ENCODE measurements at places on chromosomes 2 and 18.

- peak; percentile 95 for DNase-seq
Observed at GRCh38 chr18:35513181-35513936, 15.6 kb upstream of the INO80C start.

DNA sequence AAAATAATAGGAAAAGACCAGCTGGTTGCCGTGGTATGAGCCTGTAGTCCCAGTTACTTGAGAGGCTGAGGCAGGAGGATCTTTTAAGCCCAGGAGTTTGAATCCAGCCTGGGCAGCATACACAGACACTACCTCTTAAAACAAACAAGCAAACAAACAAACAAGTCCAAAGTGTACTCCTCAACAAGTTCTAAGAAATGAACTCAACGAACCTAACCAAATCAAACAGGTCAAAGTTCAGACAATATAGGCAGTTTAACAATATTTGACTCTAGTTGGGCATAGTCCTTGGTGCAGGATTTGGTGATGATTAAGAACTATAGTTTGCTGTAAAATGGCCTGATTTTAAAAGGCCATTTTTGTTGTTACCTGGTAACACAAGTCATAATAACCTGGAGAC is 41.9 kb upstream of the RHOB start:
- DNase-seq: no peak

- no peak for DNase-seq
Observed at GRCh38 chr18:21979759-21980158, 189.6 kb upstream of the GATA6 start.

- DNase-seq: no peak
Observed at GRCh38 chr2:239824046-239824694, 201.0 kb downstream of the NDUFA10 start.

GRCh38 chr2:121617042-121617599 is 32.1 kb downstream of the CLASP1 start:
- no peak for DNase-seq

- DNase-seq: peak; percentile 42
Observed at GRCh38 chr2:54634564-54635511, 88.6 kb upstream of the EML6 start.

GRCh38 chr2:99611786-99612185 is 122.0 kb upstream of the REV1 start:
- DNase-seq: no peak

GRCh38 chr2:62814123-62814522 is 108.6 kb downstream of the EHBP1 start:
- DNase-seq: peak; percentile 79

GRCh38 chr2:79771493-79771892 is 258.6 kb downstream of the CTNNA2 start:
- no peak for DNase-seq

DNA sequence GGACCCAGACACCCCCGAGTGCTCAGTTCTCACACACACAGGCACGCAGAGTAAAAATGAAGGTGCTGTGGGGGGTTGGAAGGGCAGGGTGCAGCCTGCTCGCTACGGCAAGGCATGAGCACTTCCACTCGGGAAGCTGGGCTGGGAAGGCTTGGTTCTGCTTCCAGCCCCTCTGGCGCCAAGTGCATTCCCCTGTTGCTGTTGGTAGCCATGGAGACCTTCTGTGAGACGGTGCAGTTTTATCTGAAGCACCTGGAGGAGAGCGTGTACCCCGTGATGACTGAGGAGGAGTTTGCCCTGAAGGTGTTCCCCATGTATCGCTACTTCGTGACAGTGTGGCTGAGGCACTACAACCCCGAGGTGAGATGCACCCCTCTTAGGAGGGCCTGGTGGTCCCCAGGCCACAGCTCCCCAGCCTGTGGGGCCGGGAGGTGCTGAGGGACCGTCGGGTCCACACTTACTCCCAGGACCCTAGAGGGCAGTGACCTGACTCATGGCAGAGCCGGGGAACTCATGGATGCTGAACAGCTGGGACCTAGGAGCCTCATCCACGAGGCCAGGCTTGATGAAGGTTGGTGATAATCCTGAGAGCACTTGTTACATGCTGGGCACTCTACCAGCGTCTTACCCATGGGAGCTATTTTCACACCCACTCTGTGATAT is 15.5 kb downstream of the MROH2A start:
- no peak for DNase-seq

DNA sequence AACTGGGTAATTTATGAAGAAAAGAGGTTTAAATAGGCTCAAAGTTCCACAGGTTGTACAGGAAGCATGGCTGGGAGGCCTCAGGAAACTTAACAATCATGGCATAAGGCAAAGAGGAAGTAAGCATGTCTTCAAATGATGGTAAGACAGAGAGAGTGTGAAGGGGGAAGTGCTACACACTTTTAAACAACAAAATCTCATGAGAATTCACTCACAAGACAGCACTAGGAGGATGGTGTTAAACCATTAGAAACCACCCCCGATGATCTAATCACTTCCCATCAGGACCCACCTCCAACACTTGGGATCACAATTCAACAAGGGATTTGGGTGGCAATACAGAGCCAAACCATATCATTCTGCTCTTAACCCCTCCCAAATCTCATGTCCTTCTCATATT is 34.9 kb downstream of the CFAP210 start:
- DNase-seq: no peak

DNA sequence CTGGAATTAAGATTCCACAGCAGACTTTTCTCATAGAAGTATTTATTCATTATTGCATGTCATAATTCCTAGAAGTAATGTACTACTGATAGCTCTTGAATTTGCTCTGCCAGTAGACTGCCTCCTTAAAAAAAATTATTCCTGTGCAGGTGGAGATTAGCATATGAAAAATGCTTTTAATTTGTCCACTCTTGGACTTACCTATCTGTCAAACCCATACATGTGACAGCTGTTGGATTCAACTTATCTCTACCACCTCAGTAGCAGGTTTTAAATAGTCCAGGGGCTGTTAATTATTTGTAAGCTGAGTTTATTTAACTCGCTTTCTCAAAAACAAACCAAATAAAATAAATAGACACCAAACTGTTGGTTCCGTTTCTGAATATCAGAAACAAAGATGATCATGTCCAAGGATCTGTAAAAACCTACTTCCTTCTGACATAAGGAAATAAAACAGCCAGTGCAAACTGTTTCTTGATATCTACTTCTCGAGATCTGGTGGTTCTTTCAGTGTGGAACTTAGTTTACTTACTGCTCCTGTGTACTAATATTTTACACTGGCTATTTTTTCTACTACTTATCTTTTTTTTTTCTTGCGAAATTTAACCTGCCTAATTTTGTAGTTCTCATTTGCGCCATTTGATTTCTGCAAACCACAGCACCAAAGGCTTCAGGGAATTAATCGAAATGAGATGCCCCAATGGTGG is 44.2 kb downstream of the ZEB2 start:
- DNase-seq: no peak

- DNase-seq: peak; percentile 10
Observed at GRCh38 chr2:62785216-62785615, 79.7 kb downstream of the EHBP1 start.

GRCh38 chr18:35143622-35144596 is 96.9 kb upstream of the ZNF397 start:
- DNase-seq: peak; percentile 46

DNA sequence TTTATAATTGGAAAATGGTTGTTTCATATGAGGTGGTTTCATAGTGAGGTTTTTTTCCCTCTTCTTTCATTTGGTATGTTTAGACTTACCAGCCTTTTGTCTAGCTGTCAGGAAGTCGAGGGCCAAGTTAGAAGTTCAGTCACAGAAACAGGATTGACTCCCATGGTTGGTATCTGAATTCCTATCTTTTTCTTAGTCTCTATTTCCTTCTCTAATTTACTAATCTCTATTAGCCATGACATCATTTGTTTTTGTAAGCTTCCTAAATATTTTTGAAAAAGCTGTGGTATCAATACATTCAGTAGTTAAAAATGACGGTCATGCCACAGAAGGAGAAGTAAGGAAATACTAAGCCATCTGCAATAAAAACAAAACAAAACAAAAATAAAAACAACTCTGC is 206.9 kb downstream of the CCDC85A start:
- no peak for DNase-seq

DNA sequence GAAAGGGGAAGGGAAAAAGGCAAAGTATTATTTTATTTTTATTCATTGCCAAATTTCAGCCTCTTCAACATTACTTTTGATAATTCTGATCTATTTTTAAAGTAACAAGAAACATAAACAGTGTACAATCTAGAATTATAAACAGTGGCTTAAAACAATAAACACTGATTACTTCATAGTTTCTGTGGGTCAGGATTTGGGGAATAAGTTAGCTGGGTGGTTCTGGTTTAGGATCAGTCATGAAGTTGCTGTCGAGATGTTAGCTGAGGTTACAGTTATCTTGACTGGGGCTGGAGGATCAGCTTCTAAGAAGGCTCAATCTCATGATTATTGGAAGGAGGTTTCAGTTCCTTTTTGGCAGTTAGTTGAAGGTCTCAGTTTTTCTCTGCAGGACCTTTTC is 109.2 kb downstream of the SCN2A start:
- DNase-seq: no peak

- no peak for DNase-seq
Observed at GRCh38 chr18:26992926-26993325, 127.4 kb upstream of the AQP4 start.

- DNase-seq: no peak
Observed at GRCh38 chr2:62050456-62051045, 145.1 kb downstream of the COMMD1 start.

DNA sequence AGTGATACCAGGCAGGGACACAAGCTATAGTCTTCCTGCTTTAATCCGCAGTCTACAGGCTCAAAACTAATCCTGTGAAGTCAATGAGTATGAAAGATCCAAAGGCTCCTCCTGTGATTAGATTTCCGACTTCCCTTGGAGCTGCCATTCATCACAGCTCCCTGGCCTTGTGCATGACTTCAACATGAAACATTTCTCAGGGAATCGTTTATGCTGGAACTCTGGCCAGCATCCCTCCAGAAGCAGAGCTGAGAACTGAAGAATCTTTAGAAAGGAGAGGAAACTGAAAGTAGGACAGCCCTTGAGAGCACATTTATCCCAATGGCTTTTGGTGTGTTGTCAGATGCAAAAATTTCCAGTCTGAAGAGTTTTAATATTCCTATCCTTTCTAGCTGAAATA is 84.3 kb upstream of the SESTD1 start:
- peak; percentile 38 for DNase-seq

GRCh38 chr18:47593744-47594472 is 336.6 kb downstream of the SMAD2 start:
- DNase-seq: no peak

- DNase-seq: no peak
Observed at GRCh38 chr18:45712061-45712460, 11.9 kb upstream of the SLC14A1 start.

DNA sequence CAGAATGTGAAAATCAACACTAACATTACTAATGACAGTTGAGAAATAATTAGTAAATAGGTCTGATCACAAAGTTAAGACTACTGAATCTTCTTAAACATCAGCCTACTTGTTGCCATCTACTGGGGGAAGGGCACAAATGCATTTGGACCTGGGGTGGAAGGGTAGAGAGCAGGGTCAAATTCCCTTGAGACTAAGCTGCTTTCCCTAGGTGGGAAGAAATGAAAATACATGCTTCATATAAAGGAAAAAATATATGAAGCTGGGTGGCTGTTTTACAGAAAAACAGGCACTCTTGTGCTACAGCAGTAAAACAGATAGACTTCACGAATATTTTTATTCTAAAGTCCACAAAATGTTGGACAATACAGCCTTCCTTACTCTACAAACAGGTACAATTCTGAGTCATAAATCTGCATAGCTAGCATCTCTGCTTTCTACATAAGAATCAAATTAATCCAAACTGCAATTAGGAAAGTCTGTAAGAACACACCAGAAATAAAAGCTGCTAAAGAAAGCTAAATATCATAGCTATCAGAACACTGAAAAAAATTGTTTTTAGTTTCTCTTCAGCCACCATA is 10.9 kb downstream of the TRIP12 start:
- peak; percentile 8 for DNase-seq

DNA sequence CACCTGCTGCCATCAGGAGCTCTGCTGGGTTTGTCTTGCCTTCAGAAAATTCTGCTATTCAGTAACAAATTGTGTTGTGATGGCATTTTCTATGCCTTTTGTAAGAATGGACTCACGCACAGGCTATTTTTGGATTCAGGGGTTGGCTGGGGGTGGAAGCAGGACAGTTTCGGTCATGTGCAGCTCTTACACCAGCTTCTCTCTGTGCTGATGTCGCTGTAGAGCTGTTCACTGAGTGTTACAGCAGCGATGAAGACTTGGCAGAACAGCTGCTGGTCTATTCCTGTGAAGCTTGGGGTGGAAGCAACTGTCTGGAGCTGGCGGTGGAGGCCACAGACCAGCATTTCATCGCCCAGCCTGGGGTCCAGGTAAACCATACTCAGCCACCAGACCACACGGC is 49.2 kb downstream of the TRPM8 start:
- no peak for DNase-seq

DNA sequence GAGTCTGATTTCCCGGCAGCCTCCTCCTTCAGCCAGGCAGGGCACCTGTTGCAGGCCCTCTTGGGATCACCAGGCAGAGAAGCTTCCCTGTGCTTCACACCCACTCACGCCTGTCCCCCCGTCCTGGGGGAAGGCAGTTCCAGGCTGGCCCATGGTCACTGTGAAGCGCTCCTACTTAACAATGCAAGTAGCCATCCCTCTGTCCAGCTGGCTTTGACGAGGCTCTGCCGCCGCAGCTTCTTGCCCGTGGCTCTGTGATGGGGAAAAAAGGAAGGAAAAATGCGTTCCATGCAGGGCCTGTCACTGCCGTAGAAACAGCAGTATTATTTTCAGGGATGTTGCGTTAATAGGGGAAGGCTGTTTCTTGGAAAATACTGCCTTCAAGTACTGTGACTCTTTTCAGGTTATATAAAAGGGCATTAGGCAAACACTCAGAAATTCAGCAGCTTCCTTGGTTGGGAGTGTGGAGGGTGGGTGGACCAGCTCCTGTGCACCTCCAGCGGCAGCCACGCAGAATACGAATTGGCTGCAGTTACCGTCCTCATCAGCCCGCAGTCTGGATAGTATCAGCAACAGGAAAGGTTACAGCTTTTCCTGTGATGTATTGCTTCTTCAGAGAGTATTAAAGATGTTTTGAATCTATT is 232.3 kb downstream of the KLHL29 start:
- DNase-seq: peak; percentile 76

- no peak for DNase-seq
Observed at GRCh38 chr18:75052475-75052874, 156.5 kb downstream of the PTGR3 start.

- DNase-seq: no peak
Observed at GRCh38 chr2:203935568-203935967, 995 bp upstream of the ICOS start.
